ENCODE measurements at places on chromosomes 7 and 10.

DNA sequence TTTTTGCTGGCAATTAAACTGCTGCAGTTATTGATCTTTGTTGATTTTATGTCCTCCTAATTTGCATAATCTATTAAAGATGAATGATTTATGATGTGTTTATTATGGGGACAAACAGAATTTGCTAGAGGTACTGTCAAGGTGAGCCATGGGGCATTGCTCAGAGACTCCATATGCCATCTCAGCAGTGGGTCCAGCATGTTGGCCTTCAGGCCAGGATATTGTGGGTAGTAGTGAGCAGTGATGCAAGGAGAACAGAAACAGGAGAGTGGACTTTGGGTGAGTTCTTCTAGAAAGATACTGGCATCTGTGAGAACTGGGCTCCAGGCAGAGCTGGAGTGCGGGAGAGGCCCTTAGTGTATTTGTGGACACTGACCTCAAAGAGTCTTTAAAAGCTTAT, 65.9 kb downstream of the PAX2 start:
- no peak for DNase-seq

DNA sequence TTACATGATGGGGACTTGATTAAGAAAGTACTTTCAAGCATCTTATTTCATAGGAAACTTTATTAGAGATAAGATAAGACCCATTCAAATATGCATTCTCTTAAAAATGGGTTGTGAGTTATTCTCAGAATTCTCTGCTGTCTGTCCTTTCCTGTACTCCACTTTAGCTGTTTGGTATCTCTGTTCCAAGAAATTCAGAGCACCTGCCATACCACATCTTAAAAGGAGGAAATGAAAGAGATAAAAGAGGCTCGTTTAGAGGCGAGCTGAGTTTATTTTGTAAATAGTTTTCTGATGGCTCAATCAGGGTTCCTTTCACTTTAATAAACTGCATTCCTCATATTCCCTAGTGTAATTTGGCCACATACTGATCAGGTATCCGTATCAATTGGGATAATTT, 87.2 kb downstream of the MDFIC start:
- no peak for DNase-seq

DNA sequence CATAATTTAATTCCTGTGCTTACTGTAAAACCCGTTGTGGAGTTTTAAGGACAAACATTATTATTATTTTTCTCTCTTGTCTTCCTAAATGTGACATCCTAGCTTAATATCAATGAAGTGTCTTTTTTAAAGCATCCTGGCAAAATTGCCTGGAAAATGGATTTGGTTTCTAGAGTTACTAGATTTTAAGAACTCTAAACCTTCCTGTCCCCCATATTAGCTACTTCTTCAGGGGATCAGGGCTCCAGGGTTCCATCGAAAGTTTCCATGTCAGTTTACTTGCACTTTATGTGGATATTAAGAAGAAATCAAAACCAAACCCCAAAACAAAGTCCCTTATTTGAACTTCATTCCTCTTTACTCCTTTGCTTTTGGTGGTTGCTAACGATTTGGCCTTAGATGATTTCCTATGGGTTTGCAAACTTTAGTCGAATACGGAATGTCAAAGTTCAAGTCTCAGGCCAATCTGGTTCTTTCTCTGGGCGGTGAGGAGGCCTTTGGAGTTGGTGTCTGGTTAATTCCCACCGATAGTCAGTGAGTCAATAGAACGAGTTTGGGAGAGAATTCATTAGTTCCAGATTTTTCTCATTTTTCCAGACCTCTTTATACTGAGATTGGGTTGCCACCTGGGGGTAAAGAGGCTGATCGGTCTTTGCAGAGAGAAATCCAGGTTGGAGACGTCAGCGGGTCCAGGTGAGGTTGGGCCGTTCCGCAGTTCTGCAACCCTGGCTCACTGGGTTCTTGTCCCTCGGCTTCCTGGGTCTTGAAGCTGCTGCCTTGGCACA, 1.1 kb downstream of the CUX1 start:
- no peak for DNase-seq

- no peak for DNase-seq
Measured at GRCh38 chr10:19803676-19804075, 12.6 kb upstream of the PLXDC2 start.

- no peak for DNase-seq
Measured at GRCh38 chr10:77970869-77971803, 44.6 kb upstream of the DLG5 start.

- DNase-seq: no peak
Measured at GRCh38 chr10:7853226-7853842, 35.0 kb downstream of the TAF3 start.

DNA sequence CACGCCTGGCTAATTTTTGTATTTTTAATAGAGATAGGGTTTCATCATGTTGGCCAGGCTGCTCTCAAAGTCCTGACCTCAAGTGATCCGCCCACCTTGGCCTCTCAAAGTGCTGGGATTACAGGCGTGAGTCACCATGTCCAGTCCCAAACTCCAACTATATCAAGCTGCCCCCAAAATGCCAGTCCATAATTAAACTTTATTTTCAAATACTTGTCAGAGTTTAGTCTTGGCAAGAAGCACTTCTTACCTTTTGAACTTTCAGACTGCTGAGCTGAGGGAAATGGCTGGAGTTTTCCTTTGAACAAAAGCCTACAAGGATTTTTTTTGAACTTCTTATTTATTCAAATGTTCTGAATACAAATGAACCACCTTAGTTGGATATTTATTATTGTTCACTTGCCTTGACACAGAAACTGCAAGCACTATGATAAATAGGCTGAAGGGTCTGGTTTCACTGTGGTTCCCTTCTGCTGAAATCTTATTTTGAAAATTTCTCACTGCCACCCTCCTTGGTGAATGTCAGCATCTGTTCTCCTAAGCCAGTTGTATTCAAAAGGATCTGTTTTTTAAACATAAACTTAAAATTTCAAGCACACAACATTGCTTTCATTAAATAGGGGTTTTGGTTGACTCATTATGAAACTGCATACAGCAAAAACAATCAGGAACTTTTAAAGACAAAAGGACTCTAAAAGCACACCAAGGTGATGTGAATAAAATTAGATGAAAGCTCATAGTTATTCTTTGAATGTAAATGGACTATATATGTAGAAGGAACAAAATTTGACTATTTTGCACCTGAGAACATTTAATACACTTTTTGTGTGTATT, 101.7 kb upstream of the SLC26A5 start:
- DNase-seq: no peak

DNA sequence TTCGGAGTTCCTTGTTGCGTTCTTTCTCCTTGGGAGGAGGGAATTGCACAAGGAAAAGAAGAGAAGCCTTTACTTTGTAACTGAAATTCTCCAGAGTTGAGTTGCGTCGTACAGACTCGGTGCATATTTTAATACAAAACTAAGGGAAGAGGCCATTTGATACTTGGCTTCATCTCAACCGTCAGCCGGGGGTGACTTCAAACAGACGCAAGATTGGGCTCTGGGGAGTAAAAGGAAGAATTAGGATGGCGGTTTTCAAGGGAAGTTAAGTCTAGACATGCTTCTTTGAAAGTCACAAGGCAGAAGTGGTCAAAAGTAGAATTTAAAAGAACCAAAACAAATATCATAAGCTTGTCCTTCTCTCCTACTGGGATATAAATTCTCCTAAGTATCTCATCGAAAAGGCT, 1.6 kb downstream of the PRR15 start:
- DNase-seq: no peak

DNA sequence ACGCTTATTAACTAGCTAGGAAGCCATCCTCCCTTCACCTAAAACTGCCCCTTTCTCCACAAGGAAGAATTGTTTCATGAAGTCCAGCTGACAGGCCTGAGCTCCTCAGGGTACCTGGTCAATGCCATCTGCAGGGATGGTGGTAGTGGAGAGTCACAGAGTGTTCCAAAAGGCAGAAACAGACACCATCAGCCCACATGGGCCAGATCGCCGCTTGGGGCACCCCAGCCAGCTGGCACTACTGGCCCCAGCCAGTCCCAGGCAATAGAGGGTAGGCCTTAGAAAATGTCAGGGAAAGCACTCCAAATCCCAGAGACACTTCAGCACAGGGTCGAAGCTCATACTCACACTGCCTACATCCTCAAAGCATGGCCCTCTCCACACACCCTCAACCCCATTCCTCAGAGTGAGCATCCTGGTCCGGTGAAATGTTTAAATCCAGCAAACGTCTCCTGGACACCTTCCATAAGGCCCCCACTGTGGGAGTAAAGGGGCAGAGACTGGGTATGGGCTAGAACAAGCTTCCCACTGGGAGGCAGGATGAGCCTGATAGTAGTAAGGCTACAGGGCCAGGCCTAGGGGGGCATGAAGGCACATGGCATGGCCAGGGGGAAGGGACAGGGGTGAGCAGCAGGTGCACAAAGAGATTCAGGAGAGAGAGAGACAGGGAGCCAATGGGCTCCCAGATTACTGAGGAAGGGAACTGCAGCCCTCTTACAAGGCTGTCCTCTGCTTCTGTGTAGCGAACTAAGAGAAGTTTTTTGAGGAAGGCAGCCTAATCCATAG, 1.9 kb downstream of the LRRC20 start:
- DNase-seq: no peak

- peak; percentile 77 for DNase-seq
Measured at GRCh38 chr7:27130540-27131389, at the start of gene HOXA4. HOXA4 (minus strand) TSS chr7:27130757; CDS start chr7:27130733, 24 bp downstream.

DNA sequence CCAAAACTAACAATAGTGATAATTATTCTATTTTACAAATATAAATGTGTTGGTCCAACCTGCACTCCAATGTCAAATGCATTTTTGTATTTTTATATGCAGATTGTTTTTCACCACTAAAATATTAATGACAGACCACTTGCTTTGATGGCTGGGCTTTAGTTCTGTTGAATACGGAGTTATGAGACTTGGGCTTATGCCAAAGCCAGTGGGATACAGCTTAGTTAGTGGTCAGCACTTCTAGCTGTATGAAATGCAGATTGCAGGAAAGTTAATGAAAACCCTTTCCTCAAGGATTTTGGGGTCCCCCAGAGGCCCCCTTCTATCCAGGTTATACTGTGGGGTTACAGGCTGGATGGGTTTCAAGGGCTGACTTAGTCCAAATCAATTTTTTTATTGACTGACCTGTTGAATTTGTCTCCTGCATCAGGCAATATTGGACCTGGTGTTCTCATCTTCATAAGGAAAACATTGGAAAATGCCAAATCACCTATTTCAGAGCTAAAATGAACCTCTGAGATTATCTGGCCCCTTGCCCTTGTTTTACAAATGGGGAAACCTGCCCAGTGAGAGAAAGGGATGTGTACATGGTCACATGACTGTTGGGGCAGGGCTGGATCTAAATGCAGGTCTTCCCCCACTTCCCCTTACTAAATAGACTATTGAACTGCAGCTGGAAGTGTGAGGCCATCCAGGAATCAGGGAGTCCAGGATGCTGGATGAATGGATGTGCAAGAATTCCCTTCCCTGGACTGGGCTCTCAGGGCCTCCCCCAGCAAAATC, 1085.3 kb downstream of the KCNMA1 start:
- DNase-seq: no peak

GRCh38 chr7:137578541-137578940, 235.0 kb upstream of the PTN start:
- no peak for DNase-seq

- DNase-seq: no peak
Measured at GRCh38 chr7:2384354-2385243, 18.8 kb upstream of the CHST12 start.

GRCh38 chr7:69659983-69660382, 61.7 kb downstream of the AUTS2 start:
- DNase-seq: no peak

- DNase-seq: peak; percentile 50
Measured at GRCh38 chr7:151091431-151091830, 5.2 kb downstream of the AGAP3 start.

DNA sequence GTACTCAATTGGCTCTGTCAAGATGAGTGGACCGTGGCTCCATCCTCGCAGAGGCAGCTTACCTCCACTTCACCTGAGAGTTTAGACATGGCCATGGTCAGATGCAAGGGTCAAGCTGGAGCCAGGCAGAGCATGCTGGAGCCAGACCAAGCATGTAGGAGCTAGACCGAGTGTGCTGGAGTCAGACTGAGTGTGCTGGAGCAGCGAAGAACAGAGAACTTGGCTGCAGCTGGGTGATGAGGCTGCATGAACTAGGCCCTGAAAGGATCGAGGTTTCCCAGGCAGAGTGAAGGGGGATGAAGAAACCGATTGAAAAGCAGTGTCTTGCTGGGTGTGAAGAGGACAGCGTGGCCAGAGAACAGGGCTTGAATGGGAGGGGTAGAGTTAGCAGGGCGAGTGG, 86.1 kb downstream of the MKI67 start:
- DNase-seq: no peak

DNA sequence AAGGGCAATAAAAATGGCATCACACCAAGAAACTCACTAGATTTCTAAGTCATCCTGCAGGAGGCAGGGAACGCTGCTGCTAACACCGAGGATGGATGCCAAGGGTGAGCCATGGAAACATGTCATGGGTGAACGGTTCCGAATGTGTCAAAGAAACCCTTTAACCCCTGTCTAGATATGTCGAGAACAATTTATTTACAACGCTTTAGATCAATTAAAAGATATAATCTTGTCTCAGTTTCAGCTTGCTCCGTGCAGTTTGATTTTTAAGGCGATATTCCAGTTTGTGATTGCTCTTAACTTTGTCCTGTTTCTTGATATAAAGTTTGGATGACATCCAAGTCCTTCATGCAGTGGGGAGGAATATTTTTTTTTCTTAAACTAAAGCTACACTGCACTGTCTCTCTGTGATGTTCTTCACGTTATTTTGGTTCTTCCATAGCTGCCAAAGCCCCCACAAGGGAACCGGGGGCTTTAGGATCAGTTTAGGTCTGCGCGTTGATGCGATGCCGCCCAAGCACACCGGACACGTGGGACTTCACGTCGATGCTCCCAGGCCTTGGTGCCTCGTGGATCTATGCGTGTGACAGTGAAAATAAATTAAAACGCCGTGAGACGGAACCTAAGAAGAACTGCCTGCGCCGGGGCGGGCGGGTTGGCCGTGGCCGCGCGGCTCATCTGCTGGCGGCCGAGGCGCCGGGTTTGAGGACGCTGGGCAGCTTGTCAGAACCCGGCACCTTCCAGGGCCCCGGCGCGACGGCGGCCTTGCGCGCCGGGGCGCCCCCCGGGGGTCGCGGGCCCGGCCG, 220.3 kb downstream of the PHTF2 start:
- DNase-seq: peak; percentile 26

GRCh38 chr7:157909370-157909769, 572.6 kb downstream of the DNAJB6 start:
- DNase-seq: no peak

GRCh38 chr10:63206997-63207811, 74.1 kb downstream of the NRBF2 start:
- DNase-seq: no peak

DNA sequence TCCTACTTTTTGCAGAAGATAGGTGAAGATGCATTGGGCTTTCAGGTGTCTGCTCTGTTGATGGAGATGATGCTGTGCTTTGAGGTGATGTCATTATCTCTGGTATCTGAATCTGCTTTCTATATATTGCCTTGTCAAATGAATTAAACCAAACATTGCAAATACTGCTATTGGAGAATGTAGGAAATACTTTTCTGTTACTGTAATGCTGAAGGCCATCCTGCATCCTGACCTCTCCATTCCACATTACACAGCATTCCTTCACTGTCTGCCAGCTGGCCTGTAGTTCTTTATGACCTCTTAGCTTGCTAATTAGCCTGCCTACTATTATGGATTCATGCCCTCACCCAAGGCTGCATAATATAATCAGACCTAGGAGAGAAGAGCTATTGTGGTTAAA, 73.2 kb downstream of the VCL start:
- no peak for DNase-seq

- DNase-seq: no peak
Measured at GRCh38 chr10:36540611-36541010, 584.8 kb upstream of the ANKRD30A start.
